ENCODE measurements at places on chromosomes 11 and 22. TPM values are rescaled to one million over a fixed set of nuclear protein-coding genes. Genes with fewer than 3 reads are reported as not detected.

Gene CDC42BPG
- total RNA-seq = 20.9 TPM

Gene NOX4
- 2.7 TPM for total RNA-seq

DNA sequence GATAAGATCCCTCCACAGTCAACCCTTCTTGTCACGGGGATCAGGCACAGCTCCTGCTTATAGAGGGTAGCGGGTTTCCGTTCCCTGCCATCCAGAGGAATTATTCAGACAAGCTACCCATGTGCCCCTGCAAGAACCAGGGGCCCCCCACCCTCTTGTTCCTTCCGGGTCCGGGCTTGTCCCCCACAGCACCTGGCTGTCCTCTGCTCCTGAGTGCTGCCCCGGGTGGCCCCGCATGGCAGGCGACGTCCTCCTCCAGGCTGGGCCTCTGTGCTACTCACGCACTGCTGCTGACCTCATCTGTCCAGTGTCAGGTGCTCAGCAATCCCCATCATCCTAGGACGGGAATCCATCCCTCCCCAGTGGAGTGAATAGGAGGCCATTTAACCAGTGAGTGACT lies 24.7 kb downstream of the CELSR1 start:
- no peak for DNase-seq

Gene SLC22A6
- not detected for total RNA-seq

DNA sequence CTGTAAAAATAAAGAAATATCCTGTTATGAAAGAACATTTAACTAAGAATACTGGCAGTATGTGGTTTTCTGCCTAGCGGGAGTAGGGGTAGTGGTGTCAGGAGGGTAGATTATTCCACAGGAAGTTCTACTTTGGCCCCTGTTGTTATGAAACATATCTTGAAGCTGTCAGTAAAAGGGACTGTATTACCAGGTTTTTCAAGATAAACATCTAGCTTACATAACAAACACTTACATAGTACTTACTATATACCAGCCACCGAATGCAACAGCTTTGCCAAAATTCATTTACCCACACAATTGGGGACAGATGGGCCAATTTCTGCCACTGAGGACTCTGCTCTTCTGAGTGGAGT lies 3.7 kb downstream of the TMEM123 start:
- DNase-seq = no peak

Gene PATZ1
- 24.3 TPM for total RNA-seq

GRCh38 chr11:91932151-91932821 lies 292.3 kb upstream of the FAT3 start:
- DNase-seq = no peak

- no peak for DNase-seq
Observed at GRCh38 chr11:73637012-73637411, 9.4 kb upstream of the PLEKHB1 start.

DNA sequence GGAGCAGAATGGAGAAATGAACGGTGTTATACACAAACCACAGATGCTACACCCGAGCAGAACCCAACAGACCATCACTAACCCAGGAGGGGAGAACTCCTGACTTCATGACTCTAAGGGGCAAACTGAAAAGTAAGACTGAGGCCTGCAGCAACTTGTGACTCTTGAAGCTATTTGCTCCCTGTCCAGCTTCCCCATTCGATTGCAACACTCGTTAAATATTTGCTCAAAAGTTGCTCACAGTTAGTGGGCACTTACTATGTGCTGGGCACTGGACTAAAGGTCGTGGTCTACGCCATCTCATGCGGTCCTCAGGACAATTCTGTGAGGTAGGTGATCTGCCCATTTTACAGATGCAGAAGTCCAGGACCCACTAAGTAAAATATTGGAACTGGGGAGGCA lies 9.5 kb upstream of the ADA2 start:
- no peak for DNase-seq

Gene ZNF280B
- 0.49 TPM for total RNA-seq
